Suppressor macrophage treated with lipopolysaccharide for 1 hour (primary cell): ENCODE measurements at places on chromosomes 3 and 15.

DNA sequence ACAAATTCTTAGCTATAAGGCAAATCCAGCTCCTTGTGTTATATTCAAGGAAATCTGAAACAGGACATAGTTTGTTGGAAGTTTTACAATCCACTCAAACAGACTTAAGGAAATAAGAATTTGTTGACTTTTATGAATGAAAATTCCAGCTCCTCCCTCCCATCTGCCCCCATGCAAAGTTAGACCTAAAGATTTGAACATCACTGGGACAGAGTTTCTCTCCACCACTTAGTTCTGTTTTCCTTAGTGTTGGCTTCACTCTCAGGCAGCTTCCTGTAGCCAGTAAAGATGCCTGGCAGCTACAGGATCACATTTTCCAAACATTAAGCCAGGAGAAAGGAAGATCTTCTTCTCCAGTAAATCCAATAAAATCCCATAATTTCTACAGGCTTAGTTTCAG, 265.0 kb downstream of the TAFA4 start:
- no peak for DNase-seq

DNA sequence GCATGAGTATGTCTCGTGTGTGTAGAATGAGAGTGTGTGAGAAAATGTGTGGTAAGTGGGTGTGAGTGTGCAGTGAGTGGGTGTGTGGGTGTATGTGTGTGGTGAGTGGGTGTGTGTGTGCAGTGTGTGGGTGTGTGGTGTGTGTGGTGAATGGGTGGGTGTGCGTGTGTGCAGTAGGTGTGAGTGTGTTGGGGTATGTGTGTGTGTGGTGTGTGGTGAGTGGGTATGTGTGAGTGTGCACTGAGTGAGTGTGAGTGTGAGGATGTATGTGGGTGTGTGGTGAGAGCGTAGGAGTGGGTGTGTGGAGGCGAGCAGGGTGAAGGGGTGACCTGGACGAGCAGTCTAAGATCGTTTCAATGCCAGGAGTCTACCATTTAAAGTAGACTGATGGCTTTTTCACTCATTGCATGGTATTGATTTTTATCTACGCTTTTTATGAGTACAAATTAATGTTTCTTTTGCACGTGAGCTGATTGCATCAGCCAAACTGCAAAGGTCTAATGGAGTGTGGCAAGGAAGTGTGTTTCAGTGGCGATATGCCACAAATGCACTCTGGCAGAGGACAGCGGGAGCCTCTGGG, 1.6 kb upstream of the CPN2 start:
- DNase-seq = no peak

DNA sequence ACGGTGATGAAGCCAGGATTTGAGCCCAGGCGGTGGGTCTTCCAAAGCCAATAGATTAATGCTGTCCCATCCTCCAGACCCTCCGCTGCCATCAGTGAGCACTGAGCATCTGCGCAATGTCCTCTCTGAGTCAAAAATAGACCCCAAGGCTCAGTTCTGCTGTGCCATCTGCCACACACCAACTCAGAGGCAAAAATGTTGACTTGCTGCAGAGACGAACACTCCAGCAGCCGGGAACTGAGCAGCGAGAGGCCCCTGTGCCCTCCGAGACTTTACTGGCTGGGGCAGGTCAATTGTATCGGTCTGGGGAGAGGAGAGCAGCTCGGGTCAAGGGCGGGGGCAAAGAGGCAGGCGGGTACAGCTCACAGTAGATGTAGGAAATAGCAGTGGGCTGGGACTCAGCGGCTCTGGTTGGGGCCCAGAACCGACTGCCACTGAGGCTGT, 41.5 kb upstream of the ATP2B2 start:
- DNase-seq = no peak

DNA sequence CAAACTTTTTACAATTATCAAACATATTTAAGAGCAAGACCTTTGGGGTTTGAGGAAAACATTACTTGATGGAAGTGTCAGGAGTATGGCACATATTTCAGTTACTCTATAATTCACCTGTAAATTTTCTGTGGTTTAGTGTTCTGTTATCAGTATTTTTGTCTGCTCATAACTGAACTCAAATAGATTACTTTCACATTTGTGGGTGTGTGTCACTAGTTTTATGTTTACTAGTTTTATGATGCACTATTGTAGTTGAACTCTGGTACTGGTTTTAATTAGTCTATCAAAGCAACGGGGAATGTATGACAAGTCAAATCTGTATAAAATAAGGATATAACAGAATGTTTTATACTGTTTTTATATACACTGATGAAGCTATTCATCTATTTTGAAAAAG, 27.2 kb downstream of the OXSM start:
- peak; percentile 11 for DNase-seq

DNA sequence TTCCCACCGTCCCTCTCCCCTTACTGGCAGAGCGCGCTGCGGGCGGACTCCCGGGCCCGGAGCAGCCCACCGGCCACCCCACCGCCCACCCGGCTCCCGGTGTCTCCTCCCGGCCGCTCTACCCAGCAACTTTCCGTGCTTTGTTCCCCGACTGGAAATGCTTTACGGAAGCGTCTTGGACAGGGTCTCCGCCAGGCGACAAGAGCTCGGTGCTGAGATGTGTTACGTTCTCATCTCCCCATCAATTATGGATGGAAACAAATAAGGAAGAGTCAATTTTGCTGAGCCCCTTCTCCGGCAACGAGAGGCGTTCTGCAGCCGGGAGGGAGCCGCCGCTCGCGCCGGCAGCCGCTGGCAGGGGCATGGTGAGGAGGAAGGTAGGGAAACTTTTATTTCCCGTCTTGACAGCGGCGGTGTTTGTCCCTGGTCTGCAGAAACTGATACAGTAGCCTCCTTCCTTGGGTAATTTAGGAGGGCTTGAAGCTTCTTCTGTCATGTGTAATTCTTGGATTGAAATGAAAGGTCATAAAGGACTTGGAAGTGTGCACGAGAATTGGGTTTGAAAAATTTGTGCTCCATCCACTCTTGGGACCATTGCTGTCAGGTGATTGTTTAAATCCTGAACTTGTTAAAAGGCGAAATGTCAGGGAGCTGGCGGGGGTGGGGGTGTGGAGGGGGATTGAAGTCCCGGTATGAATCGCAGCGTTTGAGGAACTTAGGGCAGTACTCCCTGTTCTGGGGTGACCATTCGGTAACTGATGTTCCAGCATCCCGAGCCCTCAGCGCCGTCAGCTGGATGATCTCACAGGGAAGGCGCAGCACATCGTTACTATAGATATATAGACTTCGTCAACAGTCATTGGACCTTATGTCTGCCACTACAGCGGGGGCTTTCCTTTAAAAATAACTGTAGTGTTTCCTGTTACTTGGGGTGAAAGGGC, 1.5 kb downstream of the SEMA6D start:
- DNase-seq = peak; percentile 11

- no peak for DNase-seq
These were observed 2.8 kb downstream of the DIS3L start for GRCh38 chr15:66296186-66296585.

DNA sequence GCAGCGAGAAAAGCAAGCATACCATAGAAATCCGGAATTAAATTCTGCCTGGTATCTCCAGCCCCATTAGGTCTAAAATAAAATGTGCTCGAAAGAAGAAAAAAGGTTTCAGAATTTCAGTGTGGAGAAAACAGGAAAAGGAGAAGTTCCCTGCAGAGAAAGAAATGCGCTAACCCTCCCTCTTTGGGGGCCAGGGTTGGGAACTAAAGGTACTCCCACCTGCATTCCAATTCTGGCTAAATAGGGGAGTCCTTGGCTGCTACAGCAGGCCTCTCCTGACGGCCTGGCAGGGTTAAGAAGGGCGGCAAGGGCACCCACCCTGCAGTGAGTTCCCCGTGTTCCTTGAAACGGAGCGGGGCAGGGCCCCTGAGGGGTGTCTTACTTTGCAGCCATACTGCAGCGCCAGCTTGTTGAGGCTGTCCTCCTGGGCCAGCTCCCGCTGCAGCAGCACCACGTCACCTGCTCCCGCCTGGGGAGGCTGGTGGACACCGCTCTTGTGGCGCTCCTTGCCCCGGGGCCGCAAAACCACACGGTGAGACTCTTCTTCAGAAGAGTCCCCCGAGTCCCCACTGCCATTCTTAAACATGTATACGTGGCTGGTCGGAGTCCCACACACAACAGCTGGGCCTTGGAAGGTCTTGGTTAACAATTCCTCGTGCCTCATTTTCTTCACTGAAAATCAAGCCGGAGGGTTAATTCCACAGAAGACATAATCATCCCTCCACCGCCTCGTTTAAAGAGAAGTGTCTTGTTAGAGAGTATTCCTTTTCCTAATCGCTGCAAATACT, 1.7 kb downstream of the LYSMD4 start:
- no peak for DNase-seq

DNA sequence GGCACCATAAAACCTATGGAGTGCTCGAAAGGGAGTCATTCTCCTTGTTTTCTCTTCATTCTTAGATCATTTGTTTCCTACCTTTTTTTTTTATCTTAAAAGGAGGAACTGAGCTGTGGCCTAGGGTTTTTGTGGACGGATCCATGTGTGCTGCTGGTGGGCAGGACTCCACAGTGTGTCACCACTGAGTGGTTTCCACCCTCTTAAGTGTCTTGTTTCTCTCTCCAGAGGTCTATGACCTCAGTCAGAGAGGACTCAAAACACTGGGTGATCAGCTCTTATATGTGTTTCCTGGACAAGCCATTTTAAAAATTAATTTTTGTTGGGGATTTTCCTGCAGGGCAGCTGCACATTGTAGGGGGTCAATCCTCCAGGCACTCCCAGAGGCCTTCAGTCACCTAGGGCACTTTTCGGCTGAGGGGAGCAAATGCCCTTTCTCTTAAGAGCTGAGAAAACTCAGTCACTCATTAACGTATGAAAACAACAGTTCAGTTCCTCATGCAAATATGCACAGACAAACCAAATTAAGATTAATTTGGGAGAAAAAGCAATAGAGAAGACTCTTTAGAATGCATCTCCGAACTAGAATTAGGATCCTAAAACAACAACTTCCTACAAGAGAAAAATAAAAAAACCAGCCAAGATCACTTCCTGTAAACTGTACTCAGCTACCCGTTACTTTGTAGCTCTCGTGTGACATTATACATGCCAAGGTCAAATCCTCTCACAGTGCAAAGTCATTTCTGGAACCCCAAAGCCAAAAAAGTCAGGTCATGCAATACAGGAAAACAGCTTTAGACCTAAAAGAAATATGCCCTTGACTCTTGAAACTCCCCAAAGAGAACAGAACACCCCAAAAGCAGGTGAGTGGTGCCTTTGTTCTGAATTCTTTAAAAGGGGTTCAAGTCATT, 27.6 kb upstream of the FAM3D start:
- DNase-seq = peak; percentile 85

- DNase-seq = no peak
These were observed 36.5 kb downstream of the DAPK2 start for GRCh38 chr15:64009798-64010261.

DNA sequence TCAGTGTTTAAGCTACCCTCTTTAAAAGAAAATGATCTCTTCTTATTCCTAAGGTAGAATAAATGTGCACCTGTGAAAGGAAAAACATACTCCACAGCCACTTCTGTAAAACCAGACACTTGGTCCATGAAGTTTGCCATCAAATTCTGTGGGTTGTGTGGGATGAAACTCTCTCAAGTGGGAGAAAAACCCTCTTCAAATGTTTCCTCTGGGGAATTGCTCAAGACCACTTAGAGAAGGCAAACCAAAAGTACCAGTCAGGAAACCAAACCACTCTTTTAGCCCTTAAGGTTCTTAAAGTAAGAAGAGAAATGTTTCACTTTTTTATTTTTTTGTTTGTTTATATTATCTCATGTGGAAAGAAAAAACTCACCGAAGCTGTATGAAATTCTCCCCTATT, 1.2 kb downstream of the COL8A1 start:
- DNase-seq = no peak

- peak; percentile 93 for DNase-seq
These were observed 394.1 kb upstream of the TBL1XR1 start for GRCh38 chr3:177591379-177591778.

DNA sequence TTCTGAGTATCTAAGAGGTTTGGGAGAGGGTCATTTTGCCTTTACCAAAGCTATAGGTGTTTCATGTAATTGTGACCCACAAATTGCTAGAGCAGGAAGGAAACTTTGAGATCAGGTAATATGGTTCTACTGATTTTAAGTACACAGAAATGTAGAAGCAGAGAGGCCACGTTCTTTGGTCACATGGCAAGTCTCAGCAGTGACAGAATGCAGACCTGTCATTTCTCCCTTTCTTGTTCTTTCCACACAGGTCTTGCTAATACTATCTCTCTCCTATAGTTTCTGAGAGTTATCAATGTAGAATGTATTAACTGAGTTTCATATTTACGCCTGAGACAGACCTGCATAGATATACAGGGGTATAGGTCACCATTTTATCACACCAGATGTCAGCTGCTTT, 10.9 kb upstream of the RTP1 start:
- no peak for DNase-seq

- no peak for DNase-seq
These were observed 1.1 kb upstream of the PLS1 start for GRCh38 chr3:142595141-142595540.

- DNase-seq = no peak
These were observed 75.2 kb downstream of the APBA2 start for GRCh38 chr15:28960979-28961378.

DNA sequence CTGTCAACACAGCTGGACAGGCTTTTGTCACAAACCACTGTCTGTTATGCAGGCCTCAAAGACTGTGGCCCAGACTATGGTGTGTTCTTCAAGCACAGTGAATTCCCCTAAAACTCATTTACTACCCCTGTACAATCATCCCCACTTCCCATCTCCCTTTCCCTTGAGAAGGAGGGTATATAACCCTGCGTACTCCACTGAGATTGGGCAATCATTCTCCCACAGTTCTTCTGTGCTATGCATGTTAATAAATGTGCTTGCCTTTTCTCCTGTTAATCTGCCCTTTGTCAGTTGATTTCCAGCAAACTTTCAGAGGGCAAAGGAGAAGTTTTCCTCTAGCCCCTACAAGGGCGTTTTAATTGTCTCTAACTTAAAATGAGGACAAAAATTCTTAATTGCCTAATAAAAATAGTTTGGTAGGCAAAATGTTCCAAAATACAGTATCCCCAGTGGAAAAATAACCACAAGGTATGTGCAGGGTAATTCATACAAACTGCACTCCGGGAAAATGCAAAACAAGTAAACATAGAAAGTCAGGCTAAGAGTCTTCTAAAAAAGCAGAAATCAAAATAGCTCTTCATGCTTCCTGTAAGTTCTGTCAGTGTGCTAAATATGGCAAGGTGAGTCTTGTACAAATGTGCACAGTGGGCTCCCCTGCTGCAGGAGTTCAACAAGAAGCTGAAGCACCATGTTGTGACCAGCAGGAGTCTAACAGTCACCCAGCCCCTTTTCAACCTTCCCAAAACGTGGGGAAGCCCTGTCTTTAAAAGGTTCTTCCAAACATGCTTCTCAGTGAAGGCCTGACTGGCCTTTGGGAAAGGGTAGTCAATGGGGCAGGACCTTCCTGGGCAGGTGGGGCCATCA, 10.2 kb downstream of the ATP10A start:
- peak; percentile 57 for DNase-seq
